Activated CD8-positive, alpha-beta memory T cell treated with anti-CD3 and anti-CD28 coated beads, Interleukin-2, amount 10 ng/mL, durations not matched to agents 7 days and 5 days (primary cell): ENCODE measurements at places on chromosomes 5 and 9.

GRCh38 chr5:159101685-159102084, 2.0 kb upstream of the EBF1 start:
- no peak for DNase-seq

DNA sequence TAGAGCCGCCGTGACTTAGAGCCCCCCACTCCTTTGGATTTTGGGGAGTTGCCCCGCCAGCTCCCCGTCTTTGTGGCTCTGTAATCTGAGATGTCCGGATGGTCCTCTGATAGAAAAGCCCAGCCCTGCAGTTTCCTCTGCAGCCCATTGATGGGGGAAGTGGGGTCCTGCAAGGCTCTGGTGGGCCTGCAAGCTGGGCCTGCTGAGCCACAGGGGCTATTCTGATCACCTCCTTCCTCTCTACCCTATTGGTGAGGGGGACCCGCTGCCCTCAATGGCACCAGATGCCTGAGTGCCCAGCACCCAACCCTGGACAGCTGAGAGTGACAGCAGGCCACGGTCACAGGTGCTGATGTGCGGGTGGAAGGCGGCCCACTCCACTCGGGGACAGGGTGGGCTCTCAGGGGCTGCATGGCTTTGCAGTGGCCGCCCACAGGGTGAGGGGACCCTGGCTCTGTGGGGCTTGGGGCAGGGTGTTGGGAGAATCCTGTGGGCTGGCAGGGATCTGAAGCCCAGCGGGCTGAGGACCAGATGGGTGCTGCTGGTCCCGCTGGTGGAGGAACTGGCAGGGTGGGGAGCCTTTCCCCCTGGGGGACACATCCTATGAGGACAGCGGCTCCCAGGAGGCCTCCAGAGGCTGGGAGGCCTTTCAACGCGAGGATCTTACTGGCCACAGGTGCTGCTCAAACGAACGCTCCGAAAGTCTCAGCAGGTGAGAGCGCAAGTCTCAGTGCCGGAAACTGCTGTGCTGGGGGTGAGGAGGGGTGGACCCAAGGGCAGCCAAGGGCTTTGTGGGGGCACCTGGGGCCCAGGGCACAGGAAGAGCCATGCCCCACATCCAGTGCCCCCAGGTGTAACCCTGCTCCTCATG, 30.0 kb upstream of the LPCAT1 start:
- DNase-seq: peak; percentile 33

DNA sequence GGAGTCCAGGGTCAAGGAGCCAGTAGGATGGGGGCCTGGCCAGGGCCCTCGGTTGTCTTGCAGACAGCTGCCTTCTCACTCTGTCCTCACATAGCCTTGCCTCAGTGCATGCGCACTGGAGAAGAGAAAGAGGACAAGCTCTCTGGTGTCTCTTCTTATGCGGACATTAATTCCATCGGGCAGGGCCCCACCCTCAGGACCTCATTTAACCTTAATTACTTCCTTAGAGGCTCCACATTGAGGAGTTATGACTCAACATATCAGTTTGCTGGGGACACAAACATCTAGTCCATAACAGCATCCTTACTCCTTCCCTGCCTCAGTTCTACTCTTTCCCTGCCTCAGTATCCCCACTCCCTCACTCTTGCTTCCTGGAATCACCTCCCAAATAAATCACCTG, 78.4 kb downstream of the FRMD3 start:
- no peak for DNase-seq

- peak; percentile 12 for DNase-seq
Measured at GRCh38 chr5:181061645-181062044, 21.6 kb downstream of the BTNL9 start.
